ENCODE measurements at places on chromosomes 5 and 9. TPM values are rescaled to one million over a fixed set of nuclear protein-coding genes. Genes with fewer than 3 reads are reported as not detected.

Gene RBM27
- total RNA-seq, result 26.4 TPM

Gene PRKAA1
- 114 TPM for total RNA-seq

Gene CCIN
- not detected for total RNA-seq

Gene ZNF79
- 13.2 TPM for total RNA-seq

Gene LTC4S
- total RNA-seq, result 13.7 TPM

Gene PDGFRB
- 108 TPM for total RNA-seq

Gene CCDC107
- total RNA-seq, result 22.4 TPM

Gene TMEM252
- not detected for total RNA-seq

Gene COL15A1
- total RNA-seq, result 63.2 TPM

DNA sequence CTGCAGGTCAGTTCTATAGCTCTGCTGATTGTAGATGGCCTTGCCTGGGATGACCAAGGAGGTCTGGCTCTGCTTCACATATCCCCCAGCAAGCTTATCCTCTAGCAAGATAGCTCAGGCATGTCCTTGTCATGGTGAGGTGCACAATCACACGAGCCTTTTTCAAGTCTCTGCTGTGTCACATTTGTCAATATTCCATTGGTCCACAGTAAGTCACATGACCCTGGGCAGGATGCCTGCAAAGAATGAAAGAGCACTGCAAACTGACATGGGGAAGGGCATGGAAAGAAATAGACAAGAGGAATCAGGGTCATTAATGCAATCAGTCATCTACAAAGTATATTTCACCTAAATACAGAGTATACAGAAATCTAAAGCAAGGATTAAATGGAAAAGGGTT lies 142.0 kb downstream of the RORB start:
- no peak for DNase-seq

- no peak for DNase-seq
Observed at GRCh38 chr5:62960781-62961180, 382.2 kb downstream of the LRRC70 start.

DNA sequence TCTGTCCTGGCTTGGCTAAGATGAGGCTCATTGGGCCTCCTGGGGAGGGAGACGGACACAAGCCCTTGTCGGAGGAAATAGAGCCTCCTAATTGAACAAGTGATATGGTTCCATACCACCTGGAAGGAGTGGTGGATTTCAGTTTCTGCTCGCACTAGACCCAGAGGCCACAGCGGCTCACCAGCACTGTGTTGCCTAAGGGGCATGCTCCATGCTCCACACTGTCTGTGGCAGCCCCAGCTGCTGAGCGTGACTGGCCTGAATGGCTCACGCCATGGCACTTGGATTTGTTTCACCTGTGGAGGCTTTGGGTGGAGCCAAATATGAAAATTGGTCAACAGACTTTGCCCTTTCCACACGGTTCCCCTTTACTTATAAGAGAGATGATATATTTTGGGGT lies 181.1 kb downstream of the HSPA4 start:
- no peak for DNase-seq

GRCh38 chr5:25439025-25439424 lies 794.2 kb upstream of the CDH10 start:
- DNase-seq, result no peak

DNA sequence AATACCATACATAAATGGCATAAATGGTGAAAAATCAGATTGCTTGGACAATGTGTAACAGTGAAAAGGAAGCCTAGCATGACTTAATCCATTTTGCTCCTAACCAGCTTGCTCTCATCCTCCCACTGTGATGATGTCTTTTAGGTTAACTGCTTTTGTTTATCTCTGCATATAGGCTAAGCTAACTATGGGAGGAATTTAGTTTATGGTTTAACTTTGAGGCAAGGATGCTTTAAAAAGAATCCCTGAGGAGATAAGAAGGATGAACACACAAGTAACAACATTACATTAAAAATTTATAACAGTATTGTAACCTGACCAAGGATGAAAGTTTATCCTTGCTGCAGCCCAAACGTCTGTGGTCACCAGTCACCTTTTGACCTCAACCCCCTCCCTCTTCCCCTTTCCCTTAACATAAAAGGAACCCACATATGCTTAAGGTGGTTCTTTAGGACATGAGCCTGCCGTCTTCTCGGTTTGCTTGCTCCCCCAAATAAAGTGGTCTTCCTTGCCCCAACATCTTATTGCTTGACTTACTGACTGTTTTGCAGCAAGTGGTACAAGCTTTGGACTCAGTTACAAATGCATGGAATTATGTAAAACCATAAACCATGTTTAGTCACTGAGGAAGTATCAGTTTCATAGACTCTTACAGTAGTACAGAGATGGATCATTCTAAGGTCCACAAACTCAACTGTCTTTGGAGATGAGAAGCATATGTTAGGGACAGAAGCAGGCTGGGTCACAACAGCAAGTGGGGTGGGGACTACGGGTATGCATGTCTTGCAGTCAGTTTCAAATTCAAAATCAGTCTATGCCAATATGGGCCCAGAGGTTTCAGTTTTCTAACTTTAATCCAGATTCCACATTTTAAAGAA lies 31.3 kb downstream of the AGXT2 start:
- DNase-seq, result no peak

DNA sequence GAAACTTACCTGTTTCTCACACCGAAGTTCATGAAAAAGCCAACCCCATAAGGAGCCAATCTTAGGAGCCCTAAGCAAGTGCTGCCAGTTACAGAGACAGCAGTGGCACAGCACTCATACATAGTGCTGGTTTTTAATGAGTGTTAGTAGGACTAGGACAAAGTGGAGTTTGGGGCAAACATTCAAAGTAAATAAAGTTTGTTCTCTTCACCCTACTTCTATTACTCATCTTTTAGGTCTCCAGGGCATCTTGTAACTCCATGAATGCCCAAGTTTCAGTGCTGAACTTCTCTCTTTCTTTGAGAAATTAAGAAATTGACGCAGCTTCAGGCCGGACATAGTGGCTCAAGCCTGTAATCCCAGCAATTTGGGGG lies 584.7 kb downstream of the EBF1 start:
- DNase-seq, result no peak

DNA sequence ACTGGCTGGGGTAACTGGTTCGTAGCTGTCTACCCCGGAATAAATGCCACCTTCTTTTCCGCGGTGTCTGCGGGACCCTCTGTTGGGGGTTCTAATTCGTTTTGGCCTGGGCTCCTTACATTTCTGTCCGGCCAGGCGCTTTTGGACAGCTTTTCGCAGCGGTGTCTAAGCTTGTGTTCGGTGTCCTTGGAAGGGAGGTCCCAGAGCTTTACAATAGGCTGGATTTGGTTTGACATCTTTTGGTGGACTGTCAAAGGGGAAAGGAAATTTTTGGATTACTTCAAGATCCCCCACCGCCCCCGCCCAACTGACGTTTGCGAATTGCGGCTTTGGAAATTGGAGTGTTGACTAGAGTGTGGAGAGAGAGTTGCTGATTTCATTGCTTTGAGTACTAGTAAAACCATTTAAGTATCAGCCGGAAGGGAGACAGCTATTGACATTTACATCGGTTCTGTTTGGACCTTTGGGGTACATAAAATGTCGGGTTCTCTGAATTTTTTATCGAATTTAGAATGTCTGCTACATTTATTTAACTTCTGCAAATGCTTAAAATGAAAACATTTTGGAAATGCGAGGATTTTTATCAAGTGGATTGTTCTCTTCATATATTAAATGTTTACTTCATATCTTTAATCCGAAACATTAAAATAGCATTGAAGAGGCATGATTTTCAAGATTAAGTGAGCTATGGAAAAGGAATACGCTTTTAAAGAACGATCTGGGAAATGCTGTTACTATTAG lies 4.7 kb upstream of the PURA start:
- no peak for DNase-seq

DNA sequence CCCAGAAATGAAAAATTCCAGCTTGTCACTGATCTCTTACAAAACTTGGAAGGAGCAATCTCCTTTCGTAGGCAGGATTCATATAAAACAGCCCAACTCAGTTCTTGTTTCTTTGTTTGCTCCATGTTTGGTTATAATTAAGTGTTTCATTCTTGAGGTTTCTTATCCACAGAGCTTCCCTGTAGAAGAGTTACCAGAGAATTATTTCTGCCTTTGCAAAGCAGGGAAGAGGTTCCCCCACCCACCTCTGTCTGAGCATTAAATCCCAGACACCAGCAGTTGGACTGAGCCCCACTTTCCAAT lies 34.1 kb upstream of the RAI14 start:
- DNase-seq, result no peak

DNA sequence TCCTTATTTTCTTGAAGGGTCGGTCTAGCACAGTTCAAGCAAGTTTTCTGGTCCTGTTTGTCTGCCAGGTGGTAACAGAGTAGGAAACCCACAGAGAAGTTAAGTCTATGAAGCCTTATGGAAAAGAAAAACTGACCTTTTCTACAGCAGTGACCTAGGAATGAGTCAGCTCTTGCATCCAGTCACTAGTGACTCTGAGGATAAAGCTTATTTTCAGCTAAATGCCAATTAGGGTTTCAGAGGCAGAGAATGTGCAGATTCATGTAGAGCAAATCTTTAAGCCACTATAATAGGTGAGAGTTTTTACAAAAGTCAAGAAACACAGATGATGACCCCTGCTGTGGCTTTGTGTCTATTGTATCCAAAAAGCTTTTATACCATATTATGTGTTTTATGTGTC lies 100.7 kb downstream of the CWC27 start:
- DNase-seq, result no peak

DNA sequence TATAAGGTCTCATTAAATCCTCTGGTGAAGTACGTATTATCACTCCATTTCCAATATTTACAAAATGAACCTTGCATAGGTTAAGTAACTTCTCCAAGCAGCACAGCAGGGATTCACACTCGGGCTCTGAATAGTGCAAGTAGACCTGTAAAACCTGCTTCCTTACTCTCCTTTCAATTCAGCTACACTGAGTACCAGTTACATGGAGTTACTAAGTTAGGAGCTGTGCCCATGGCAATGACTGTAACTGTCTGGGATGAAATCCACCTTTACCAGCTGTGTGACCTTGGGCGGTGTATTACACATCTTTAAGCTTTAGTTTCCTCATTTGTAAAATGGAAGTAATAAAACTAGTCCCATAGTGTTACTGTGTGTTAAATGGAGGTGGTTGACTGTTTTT lies 15.9 kb upstream of the MOB3B start:
- DNase-seq, result no peak

DNA sequence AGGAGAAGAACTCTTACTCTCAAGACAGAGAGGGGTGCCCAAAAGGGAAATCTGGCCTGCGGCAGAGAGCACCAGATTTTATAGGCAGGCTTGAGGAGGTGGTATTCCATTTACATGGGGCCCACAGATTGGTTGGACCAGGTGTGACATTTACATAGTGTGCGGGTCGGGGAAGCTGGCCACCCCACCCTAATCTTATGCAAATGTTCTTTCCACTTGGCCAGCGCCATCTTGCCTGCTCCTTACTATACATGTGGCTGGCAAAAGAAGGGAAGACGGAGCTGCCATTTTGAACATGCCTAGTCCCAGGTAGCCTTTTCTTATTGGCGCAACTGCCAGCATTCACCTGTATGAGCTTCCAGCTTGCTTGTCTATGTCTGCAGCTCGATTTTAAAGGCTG lies 34.8 kb downstream of the PLEKHG4B start:
- DNase-seq, result no peak

GRCh38 chr5:107853031-107853430 lies 182.3 kb upstream of the EFNA5 start:
- DNase-seq, result no peak
